ENCODE measurements at places on chromosomes 1 and 21.
A peak's percentile ranks its signal among the peaks of the same experiment; 100 is the strongest.

DNA sequence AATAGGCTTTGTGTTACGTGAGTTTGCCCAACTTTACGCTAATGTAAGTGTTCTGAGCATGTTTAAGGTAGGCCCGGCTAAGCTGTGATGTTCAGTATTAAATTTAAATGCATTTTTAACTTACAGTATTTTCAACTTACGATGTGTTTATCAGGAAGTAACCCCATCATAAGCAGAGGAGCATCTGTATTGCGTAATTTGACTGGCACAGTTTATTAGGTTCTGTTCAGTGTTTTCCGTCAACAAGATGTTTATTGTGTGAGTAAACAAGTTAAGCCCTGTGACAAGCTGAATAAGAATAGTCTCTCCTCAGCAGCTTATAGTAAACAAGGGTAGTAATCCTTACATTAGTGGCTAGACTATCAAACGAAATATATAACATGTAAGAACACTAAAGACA is 27.2 kb upstream of the SHISA4 start:
- no peak for DNase-seq

- DNase-seq: peak; percentile 60
Measured at GRCh38 chr1:33392639-33393038, 38.3 kb downstream of the PHC2 start.

DNA sequence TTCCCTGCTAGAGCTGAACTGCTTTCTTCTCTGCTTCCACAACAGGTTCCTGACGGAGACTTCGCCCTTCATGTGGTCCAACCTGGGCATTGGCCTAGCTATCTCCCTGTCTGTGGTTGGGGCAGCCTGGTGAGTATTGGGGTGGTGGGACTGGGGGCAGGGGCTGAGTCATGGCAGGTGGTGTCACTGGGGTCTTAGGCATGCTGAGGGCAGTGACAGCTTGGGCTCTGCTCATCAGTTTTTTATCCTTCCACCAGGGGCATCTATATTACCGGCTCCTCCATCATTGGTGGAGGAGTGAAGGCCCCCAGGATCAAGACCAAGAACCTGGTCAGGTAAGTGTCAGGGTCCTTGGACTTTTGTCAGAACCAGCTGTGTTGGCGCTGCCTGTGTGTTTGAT is 1.3 kb downstream of the ATP6V0B start:
- DNase-seq: no peak

GRCh38 chr1:110258734-110259133 is 48.6 kb downstream of the KCNC4 start:
- DNase-seq: no peak

DNA sequence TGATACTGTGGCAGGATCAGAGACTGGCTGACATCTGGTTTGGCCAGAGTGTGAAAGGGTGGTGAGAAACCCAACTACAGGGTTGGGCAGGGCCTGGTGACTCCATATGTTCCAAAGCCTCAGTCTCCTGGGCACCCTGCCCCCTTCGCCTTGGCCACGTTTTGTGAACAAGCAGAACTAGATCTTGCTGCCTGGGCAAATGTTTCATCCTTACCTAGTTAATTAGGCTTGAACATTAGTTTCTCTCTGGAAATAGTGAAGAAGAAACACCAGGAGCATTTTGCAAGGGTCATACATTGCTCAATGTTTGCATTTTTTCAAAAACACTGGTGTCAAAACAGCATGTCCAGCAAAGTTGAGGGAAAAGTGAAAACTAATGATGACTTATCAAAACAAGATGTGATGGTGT is 60.5 kb downstream of the MAP3K7CL start:
- DNase-seq: peak; percentile 69
